Activated T-cell treated with anti-CD3 and anti-CD28 coated beads, Interleukin-2, amount 50 U/mL, for 48 hours (primary cell): ENCODE measurements at places on chromosomes 16 and 17.
A peak's percentile ranks its signal among the peaks of the same experiment; 100 is the strongest.

DNA sequence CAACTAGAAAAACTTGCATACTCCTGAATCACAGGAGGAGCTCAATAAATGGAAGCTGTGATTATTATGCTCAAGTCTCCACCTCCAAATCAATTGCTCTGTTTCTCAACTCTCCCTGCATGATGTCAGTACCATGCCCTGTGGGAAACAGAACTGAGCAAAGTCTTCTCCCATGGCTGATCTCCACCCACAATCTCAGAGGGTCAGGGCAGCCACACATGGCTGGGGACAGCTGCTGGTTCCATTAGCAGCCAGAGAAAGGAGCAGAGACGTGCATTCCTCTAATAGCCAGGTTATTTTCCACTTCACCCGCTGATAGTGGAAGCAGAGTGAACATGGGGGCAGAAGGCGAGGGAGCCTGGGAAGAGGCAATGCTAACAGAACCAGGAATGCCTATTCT, 85.5 kb upstream of the TMEM132E start:
- no peak for DNase-seq

- peak; percentile 82 for DNase-seq
Measured at GRCh38 chr17:36148559-36149295, 27.7 kb downstream of the TBC1D3B start.

DNA sequence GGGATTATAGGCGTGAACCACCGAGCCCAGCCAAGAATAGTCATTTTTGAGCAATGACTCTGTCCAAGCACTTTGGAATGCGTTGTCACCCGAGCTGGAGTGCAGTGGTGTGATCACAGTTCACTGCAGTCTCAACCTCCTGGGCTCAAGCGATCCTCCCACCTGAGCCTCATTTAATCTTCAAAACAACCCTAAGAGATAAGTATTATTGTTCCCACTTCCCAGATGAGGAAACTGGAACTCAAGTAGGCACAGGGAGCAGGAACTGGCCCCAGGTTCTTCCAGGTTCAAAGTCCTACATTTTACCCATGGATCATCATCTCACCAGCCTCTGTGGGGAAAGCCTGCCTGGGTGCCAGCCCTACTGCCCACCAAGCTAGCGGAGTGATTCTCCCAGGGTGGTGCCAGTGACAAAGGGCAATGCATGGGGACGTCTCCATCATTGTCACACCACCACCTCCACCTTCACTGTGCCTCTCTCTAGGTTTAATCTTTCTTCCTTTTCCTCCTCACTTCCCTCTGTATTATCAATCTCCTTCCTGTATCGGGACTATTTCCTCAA, 11.3 kb upstream of the RNF157 start:
- no peak for DNase-seq

DNA sequence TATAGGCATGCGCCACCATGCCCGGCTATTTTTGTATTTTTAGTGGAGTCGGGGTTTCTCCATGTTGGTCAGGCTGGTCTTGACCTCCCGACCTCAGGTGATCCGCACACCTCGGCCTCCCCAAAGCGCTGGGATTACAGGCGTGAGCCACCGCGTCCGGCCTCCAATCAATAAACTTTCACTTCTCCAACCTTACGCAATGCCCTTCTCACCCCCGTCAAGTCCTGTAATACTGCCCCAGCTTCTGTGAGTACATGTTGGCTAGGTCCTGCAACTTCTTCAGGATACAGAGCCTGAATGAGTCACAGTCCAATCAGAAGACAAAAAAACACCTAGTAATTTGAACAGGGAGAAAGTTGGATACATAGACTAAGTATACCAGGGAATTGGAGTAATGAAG, 47.1 kb upstream of the PHOSPHO1 start:
- DNase-seq: no peak

- DNase-seq: no peak
Measured at GRCh38 chr17:65184235-65184959, 47.2 kb downstream of the RGS9 start.

GRCh38 chr16:4925791-4926190, 11.2 kb downstream of the PPL start:
- no peak for DNase-seq

- DNase-seq: no peak
Measured at GRCh38 chr17:38885728-38886642, 16.1 kb downstream of the LASP1 start.

DNA sequence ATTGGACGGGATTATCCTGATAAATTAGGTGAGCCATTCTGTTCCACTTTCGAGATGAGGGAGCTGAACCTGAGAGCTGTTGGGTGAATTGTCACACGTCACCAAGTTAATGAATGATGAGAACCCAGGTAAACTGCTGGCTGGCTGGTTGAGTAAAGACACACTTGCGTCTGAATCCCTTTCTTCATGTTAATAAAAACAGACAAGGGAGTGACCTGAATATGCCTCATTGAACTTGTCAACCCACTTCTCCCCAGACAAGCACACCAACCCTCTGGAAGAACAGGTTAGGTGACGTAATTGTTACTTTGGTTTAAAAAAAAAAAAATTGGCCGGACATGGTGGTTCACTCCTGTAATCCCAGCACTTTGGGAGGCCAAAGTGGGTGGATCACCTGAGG, 400.9 kb upstream of the CDH5 start:
- no peak for DNase-seq

- DNase-seq: no peak
Measured at GRCh38 chr16:57687363-57687929, 7.2 kb upstream of the DRC7 start.

DNA sequence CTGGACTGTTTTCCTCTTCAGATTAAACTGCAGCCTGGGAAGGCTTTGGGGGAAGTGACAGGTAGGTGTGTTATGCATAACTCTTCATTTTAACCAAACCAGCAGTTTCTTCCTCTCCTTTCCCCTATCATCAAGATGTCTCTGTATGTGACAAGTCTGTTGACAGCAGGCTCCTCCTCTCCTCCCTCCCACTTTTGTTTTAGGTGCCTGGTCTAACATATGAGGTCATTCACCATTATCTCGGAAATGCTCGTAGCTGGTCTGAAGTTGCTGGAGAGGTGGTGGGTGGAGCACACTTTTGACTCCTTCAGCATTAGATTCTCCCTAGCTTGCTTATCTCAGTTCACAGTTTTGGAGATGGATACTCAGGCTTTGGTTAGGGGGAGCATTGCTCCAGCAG, 571.0 kb upstream of the EEF2KMT start:
- no peak for DNase-seq

DNA sequence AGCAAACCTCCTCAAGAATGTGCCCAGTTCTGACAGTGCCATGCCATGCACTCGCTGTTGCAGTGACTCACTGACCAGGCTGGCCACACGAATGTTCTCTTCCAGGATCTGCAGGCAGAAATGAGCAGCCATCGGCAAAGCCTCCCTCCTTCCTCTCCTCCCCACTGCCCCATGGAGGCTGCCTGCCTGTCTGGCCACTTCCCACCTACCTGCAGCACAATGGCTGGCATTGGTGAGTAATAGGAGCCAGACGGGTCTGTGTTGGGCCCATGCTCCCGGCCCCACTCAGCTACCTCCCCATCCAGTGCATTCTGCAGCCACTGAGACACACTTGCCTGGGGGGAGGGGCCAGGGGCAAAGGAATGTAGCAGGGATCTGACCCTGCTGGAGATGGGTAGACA, 2.8 kb upstream of the MATCAP1 start:
- no peak for DNase-seq

DNA sequence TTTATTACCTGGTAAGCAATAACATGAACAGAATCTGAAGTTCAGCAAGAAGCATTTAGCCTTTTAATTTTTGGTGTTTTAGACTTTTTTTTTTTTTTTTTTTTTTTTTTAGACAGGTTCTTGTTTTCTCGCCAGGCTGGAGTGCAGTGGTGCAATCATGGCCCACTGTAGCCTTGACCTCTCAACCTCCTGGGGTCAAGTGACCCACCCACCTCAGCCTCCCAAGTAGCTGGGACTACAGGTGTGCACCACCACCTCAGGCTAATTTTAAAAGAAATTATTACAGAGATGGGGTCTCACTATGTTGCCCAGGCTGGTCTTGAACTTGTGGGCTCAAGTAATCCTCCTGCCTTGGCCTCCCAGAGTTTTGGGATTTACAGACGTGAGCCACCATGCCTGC, 173.0 kb upstream of the RBL2 start:
- no peak for DNase-seq

DNA sequence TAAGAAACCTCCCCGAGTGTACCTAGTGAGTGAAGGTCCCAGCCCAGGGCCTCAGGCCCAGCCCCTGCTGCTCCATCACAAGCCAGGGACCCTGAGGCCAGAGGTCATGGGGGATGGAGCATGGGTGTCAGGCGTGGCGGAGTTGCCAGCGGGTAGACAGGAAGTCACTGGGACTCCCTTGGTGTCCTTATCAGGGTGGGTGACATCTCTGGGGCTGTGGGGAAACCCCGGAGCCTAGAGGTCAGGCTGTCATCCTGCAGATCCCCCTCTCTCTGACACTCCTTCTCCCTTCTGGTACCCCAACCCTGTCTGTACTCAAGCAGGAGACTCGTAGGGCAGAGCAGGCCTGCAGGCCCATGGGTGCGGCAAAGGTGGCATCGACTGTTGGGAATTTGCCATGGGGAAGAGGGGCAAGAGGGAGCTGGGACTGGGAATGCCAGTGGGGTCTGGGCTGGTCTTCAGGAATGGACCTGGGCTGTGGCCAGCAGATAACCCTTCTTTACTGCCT, 10.8 kb upstream of the ADGRG1 start:
- DNase-seq: no peak
